Stimulated activated CD4-positive, alpha-beta T cell treated with anti-CD3 and anti-CD28 coated beads, TNF-alpha, amount 100 ng/mL, for 1 hour (primary cell): ENCODE measurements at places on chromosomes 5 and 9.

GRCh38 chr5:12335938-12336337 lies 431.7 kb upstream of the CTNND2 start:
- no peak for DNase-seq

DNA sequence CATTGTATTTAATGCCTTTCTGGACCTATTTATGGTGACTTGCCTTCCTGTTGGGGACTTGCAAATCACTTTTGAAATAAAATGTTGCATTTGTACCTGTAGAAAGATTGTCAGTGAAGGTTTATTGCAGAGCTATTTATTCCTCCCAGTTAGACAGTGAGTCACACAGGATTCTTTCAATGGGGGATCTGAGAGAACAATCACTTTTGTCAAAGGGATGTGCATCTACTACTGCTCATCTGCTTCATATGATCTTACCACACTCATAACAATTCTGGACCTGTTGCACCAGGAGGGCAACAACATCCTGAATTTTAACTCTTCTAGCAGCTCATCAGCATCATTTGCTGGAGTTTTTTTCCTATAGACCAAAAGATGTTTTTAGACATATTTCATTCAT lies 66.8 kb downstream of the FBXL7 start:
- DNase-seq = no peak

DNA sequence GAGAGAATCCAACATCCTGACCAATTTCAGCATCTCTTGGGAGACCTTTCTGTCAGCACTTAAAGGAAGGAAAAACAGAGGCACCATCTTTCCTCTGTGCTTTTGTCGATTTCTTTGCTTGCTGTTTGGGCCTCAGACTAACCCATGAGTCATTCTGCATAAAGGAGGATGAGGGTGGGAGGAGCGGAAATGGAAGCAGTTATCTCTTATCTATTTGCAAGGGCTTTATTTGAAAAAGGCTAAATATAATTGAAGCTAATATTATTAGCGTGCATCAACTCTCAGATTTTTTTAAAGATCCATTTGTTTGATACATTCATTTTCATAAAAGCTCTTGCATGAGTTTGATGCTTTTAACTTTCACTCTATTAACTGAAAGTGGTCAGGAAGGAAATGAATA lies 72.9 kb downstream of the ZNF622 start:
- DNase-seq = no peak

DNA sequence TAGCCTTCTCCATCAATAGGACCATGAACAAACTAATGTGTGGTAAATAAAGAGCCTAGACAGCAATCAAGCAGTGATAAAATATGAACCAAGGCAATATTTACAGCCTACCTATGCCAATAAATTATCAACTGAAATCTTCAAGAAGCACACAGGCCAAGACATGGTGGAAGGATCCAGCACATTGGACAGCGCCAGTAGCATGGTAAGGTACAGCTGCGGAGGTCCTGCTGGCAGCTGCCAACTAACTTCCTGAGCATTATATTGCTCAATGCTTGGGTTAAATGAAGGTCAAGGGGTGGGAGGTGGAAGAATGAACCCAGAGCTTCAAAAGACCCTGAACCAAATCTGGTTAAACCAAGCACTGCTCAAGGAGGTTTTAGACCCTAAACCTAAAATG lies 16.5 kb upstream of the SPDL1 start:
- no peak for DNase-seq

DNA sequence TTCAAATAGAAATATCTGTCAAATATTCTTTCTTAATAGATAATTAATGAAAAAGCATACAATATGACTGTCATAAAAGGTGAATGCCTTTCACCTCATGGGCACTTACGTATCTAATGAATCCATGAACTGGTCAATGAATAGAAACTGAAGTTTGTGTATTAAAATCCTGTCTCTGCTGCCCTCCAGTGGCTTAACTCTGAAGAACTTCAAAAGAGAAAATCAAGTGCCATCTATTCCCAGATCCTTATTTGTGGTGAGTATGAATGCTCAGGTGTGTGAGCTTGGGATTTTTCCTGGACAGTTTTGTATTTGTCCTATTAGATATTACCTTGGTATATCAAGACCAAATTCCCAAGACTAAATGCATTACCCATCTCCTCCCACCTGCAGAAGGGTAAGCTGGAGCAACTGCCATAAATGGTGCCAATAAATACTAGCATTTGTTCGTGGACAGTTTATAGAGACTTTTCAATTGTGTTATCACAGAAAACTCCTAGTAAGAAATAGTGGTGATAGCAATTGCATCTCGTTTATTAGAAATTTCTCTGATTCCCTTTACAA lies 44.0 kb upstream of the SVEP1 start:
- no peak for DNase-seq

GRCh38 chr9:14270358-14271092 lies 43.4 kb downstream of the NFIB start:
- no peak for DNase-seq

DNA sequence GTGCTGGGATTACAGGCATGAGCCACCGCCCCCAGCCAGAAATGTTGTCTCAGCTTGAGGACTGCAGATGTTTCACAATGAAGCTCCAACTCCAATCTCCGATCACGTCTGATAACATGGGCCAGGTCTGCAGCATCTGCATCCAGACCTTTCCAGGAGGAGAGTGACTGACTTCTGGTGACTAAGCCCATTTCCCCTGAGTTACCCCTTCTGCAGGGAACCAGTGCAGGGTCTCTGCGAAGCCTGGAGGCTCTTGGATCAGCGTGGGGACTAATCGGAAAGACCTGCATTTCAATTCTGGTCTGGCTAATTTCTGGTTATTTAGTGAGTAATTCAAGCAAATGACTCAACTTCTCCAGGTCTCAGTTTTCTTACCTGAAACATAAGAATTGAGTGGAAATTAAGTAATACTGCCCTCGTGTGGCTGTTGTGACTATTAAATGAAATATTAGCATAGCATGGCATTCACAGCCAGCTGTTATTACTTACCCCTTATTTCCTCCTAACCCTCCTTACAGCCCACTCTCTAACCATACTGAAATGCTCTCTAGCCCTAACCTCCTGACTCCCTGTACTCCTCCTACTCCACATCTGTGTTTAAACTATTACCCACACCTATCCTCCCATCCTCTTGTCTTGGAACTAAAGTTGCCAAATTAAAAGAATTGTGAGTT lies 2.2 kb upstream of the GNPDA1 start:
- DNase-seq = no peak

DNA sequence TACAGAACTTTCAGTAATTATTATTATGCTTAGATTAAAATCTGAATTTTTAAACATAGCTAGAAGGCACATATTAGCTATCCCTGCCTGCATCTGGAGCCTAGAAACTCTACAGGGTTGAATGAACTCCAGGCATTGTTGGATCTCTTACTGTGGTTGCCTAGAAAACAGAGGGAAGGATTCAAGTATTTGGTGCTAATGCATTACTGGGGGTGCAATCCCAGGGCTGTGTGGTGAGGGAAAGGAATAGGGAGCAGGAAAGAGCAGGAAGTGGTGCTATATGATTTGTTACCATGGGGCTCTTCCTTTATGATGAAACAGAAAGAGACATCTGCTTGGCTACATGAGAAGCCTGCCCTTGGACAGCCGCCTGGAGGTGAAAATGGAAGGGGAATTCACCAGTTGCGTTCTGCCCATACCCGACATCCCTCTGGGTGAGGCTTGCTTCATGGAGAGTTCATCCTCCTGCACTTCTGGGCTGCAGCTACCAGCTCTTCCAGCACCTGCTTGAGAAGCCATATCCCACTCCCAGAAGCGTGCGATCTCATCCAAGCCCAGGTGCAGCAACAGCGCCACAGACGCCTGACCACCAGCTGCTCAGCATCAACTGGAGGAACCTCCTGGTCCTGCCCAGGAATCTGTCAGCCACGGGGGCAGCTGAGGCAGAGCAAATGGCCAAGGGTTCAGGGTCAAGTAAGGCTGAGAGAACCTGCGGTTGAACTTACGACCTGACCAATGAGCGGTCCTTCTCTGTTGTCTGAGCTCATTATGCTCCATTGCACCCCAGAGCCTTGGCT lies 362.8 kb downstream of the SEMA5A start:
- DNase-seq = no peak

GRCh38 chr5:159805021-159805420 lies 111.3 kb upstream of the ADRA1B start:
- no peak for DNase-seq

DNA sequence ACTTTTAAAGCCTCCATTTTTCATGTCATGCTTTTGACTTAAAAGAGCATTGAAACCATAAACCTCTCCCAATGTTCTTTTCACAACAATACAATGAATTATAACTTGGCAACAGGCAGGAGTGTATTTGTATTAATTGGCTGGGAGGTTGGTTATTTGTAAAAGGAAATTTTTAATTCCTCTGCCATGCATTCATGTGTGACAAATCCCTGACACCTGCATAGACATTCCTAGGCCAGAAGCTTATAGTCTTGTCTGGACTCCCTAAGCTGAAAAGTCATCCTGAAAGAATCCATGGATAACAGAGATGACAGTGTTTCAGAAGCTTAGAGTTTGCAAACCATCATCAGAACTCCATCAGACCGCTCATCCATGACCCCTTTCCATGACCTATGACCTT lies 76.3 kb upstream of the PTGER4 start:
- DNase-seq = no peak
